Pericardium fibroblast (primary cell): ENCODE measurements at places on chromosomes 6 and 20. TPM values are rescaled to one million over a fixed set of nuclear protein-coding genes. Genes with fewer than 3 reads are reported as not detected.

MAD2L1BP gene
- total RNA-seq: 25.4 and 29.5 TPM in 2 replicates

MCCD1 gene
- not detected in 2 replicates for total RNA-seq

ULBP1 gene
- total RNA-seq: 2.0 and 2.1 TPM in 2 replicates

RIPOR3 gene
- 4.0 and 11.0 TPM in 2 replicates for total RNA-seq

CST9L gene
- not detected in 2 replicates for total RNA-seq

HIVEP2 gene
- total RNA-seq: 5.4 and 5.6 TPM in 2 replicates

TLDC2 gene
- not detected in 2 replicates for total RNA-seq

GSTA1 gene
- not detected in 2 replicates for total RNA-seq

MICA gene
- 21.0 and 25.6 TPM in 2 replicates for total RNA-seq

ADGRG6 gene
- total RNA-seq: 12.1 and 17.6 TPM in 2 replicates

POU5F1 gene
- total RNA-seq: 0.23 TPM in 1 of 2 replicates, not detected in the other

DUSP15 gene
- total RNA-seq: 0.09 and 0.70 TPM in 2 replicates

XKR7 gene
- total RNA-seq: not detected in 2 replicates

BPIFB2 gene
- not detected in 2 replicates for total RNA-seq

FANCE gene
- total RNA-seq: 4.9 and 5.0 TPM in 2 replicates

RBM12 gene
- total RNA-seq: 21.0 and 21.9 TPM in 2 replicates

FAM184A gene
- not detected in 2 replicates for total RNA-seq

FAM217A gene
- total RNA-seq: not detected in 2 replicates

OOEP gene
- 0.23 TPM in 1 of 2 replicates, not detected in the other for total RNA-seq

ZC3H12D gene
- 0.12 TPM in 1 of 2 replicates, not detected in the other for total RNA-seq

PACRG gene
- total RNA-seq: 0.12 TPM in 1 of 2 replicates, not detected in the other

FOXC1 gene
- 5.4 and 7.8 TPM in 2 replicates for total RNA-seq

SNAI1 gene
- 6.0 and 10.0 TPM in 2 replicates for total RNA-seq

MLIP gene
- total RNA-seq: 1.3 TPM in 1 of 2 replicates, not detected in the other

RNF114 gene
- total RNA-seq: 76.5 and 95.1 TPM in 2 replicates

SCUBE3 gene
- 3.7 and 4.2 TPM in 2 replicates for total RNA-seq

SLC17A9 gene
- total RNA-seq: 2.0 and 5.0 TPM in 2 replicates

SLC22A2 gene
- not detected in 2 replicates for total RNA-seq

SMLR1 gene
- total RNA-seq: not detected in 2 replicates

GSTA4 gene
- 38.0 and 45.8 TPM in 2 replicates for total RNA-seq

KCNB1 gene
- 1.7 and 3.0 TPM in 2 replicates for total RNA-seq
